ENCODE measurements at places on chromosomes 2 and 18.

DNA sequence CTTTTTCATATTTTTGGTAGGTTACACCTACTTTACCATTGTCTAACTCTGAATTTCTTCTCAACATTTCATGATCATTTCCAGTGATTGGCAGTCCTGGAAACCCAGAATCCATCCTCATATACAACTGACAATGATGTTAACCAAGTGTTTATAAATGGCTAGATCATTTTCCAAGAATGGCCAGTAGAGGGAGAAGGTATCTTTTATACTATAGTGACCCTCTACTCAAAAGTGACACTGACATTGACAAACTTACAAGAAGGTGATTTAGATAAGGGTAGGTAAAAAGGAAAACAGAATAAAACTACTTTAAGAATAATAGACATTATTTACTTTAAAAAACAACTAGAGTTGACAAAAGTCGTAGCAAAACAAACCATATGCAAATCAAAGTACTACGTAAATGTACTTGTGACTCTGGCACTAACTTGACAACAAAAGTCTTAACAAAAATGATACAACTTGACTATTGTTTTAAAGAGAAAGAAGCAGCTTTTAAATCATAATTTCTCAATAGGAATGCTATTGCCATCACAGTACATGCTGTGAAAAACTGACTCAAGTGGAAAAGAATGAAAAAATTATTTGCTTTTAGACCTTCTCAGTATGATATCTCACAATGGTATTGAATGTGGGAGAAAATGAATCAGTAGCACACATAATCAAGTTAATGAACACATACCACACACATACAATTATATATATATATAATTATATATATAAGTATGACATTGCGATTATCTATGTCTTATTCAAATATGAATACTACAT is 76.6 kb upstream of the GRB14 start:
- DNase-seq = no peak

DNA sequence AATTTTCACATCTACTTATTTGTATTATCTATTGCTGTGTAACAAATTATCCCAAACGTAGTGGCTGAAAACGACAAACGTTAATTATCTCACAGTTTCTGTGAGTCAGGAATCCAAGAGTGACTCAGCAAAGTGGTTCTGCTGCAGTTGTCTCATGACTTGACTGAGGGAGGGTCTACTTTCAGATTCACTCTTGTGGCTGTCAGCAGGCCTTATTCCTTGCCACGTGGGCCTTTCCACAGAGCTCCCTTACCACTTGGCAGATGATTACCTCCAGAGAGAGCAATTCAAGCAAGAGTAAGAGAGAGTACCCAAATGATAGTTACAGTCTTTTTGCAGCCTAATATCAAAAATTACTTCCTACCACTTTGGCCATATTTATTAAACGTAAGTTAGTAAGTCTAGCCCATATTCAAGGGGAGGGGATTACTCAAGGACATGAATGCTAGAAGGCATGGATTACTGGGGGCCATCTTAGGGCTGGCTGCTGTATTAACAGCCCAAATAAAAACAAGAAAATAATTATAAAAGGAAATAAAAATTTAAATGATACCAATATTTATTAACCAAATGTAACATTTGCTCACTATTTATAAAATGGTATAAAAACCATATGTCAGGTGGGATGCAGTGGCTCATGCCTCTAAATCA is 48.7 kb upstream of the NBEAL1 start:
- DNase-seq = no peak

DNA sequence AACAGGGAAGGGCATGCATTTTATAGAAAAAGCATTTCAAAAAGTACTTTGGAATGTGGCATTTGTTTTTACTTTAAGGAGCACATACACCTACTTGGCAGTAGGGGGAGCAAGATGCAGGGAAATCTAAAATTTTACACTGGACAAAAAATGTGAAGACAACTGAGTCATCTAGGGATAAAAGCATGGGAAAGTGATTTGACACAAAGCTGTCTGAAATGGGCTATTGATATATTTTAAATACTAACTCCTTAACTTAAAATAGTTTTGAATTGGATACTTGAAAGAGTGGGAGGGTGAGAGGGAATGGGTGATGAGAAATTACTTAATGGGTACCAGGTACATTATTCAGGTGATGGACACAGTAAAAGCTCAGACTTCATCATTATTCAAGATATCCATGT is 15.8 kb downstream of the TMEM200C start:
- DNase-seq = no peak

DNA sequence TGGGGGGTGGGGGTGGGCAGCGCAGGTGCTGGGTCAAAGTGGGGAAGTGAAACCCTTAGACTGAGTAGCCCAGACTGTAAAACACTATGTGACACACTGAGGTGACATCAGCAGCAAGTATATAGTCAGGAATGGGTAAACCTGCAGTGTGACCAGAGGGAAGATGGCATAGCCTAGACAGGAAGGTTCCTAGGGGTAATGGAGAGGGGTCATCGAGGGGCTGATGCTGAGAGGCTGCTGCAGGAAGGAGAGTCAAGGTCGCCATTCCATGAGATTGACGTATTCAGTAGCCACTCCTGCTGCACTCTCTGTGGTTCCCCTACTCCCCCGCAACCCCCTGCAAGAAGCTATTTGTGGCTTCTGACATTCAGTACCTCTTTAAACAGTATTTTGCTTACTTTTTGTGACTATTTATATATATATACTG is 111.7 kb downstream of the CHST9 start:
- DNase-seq = no peak

DNA sequence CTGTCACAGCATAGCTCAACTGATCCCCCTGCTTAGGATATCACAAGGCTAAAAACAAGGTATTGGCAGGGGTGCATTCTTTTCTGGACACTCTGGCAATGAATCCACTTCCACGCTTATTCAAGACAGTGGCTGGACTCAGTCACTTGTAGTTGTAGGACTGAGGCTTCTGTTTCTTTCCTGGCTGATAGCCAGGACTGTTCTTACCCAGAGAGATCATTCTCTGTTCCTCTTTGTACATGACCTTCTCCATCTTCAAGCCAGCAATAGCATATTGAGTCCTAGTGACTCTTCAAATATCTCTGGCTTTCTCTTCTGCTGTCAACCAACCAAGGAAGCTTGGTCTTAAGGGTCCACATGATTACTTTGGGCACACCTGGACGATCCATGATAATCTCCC is 241.3 kb downstream of the RBM43 start:
- DNase-seq = no peak

Measured in stimulated activated CD8-positive, alpha-beta memory T cell treated with anti-CD3 and anti-CD28 coated beads, Interleukin-15, amount 100 ng/mL, for 1 hour (primary cell).